ENCODE measurements at places on chromosomes 13 and 19.

- no peak for DNase-seq
These were observed 1.2 kb downstream of the PPM1N start for GRCh38 chr19:45499196-45500180.

GRCh38 chr19:543910-544608 is at the start of gene GZMM:
GZMM (plus strand) TSS chr19:544053; CDS start chr19:544072, 19 bp downstream.
- DNase-seq: no peak

DNA sequence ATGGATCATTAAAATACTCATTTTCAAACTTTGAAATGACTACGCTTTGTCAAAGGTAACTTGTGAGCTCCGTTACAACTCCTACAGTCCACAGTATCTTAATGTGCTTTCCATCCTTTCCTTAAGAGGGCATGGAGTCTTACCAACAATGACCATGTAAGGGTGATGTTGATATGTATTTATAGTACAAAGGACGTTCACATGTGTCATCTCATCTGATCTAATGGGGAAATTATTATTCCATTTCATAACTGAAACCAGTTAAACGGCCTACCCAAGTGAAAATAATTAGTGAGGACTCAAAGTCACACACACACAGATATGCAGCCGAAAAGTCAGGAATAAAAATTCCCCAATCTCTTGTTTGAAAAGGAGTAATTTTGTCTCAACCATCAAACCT is 9.6 kb downstream of the USP12 start:
- DNase-seq: no peak

GRCh38 chr19:23049256-23049655 is 46.3 kb upstream of the ZNF728 start:
- no peak for DNase-seq

GRCh38 chr13:95437561-95437960 is 115.0 kb upstream of the CLDN10 start:
- no peak for DNase-seq

DNA sequence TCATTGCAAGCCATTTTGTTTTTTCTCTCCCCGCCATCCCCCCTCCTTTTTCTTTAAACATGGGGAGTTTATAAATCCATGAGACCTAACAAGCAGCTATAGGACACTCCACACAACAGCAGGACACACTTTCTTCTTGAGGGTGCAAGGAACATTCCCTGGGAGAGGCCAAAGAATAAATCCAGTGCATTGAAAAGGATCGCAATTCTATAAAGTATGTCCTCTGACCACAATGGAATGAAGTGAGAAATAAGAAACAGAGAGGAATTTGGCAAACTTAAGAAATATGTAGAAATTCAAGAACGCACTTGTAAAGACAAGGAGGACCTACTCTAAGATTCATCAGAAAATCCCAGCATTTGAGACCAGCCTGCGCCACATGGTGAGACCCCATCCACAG is 11.9 kb downstream of the KLF2 start:
- DNase-seq: no peak

- no peak for DNase-seq
These were observed 238.2 kb downstream of the LIG4 start for GRCh38 chr13:107977071-107977574.

DNA sequence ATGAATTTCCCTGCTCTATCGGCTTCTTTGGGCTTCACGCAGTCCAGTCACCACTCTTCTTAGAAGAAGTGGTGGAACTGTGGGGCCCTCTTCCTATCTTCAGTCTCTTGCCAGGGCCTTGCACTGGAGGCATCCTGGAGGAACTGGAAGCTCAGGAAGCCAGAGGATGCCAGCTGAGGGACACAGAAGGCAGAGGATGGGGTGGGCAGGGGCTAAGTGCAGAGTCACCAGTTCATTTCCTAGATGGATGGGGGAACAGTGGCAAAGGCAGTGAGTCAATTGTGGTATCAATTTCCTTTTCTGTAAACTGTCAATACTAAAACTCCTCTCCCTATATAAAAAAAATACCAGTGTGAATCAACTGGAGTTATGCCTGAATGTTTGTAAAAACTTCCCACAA is 419.7 kb downstream of the KLF12 start:
- DNase-seq: no peak

- no peak for DNase-seq
These were observed 780 bp upstream of the TSPAN16 start for GRCh38 chr19:11295180-11295579.

DNA sequence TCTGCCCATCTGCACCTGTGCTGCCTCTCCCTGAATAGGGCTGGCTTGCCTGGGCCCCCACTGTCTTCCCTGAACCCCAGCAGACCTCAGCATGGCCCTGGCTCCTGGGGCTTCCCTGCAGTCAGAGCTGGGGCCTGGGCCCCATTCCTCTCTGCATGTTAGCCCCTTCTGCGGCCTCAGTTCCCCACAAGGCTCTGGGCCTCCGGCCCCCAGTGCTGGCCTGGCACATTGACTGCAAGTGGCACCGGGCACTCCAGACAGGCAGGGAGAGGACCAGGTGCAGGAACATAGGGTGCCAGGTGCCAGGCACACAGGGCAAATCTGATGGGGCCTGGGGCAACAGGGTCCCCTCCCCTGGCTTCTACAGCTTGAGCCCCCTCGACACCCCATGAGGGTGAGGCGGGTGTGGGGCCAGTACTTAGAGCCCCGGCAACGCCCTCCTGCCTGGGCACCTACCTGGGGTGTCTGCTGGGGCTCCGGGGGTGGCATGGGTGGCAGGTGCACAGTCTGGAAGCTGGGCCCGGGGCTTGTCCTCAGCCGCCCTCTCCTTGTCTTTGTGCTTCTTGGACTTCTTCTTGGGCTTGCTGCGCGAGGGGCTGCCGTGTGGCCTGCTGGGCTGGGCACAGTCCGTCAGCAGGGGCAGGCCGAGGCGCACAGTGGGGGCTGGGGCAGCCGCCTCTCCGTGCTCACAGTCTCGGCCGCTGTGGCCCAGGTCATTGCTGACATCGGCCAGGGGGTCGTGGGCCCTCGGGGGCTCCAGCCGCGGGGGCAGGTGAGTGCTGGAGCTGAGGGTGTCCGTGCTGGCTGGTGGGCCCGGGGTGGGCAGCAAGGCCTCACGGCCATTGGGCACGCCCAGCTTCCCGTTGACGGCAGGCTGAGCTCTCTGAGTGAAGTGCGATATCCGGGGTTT is 12.3 kb upstream of the ISYNA1 start:
- DNase-seq: no peak
